ENCODE measurements at places on chromosomes 3 and 15.

GRCh38 chr15:66169023-66169422 lies 84.5 kb downstream of the MEGF11 start:
- no peak for DNase-seq

GRCh38 chr3:127790882-127791183 lies 31.5 kb downstream of the MGLL start:
- DNase-seq: no peak

DNA sequence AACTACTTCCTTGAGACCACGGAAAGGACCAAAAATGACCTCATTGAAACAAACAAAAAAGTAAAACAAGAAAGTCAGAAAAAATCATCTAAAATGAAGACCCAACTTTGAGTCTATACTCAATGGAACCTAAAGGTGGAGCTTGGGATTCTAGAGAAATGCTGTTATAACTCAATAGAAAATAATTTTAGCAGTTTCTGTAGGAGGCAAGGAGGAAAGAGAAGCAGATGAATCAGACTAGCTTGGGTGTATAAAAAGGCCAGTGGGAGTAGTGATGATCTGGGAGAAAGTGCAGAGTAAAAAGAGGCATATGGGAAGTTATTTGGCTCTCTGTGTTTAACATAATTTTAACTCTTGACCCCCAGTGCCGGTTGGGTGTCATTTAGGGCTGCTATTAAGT lies 94.4 kb downstream of the TMCO5A start:
- DNase-seq: no peak

- DNase-seq: no peak
Measured at GRCh38 chr3:101847328-101847727, 2.0 kb upstream of the NFKBIZ start.

- no peak for DNase-seq
Measured at GRCh38 chr3:113113361-113113760, 98.0 kb upstream of the BOC start.

- DNase-seq: no peak
Measured at GRCh38 chr3:126448893-126449180, 26.9 kb downstream of the ZXDC start.

DNA sequence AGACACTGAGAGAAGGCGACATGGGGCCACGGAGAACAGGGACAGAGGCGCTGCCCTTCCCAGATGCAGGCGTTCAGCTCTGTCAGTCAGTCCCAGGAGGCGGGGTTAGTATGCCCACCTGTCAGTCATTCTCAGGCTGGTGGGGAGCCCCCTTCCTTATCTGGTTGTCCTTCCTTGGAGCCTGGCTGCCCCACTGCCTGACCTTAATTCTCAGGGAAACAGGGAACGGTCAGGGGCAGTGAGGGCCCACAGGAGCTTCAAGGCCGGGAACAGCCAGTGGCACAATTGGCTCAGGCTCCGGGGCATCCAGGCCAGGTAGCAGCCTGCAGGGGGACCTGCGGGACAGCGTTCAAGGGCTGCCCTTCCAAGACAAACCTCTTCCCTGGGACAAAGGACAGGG lies 133.2 kb downstream of the CHSY1 start:
- no peak for DNase-seq

- DNase-seq: no peak
Measured at GRCh38 chr15:78087951-78088772, 4.2 kb upstream of the SH2D7 start.

Data from head of caudate nucleus (tissue), 42 donors.